ENCODE measurements at places on chromosomes 4 and X. TPM values are rescaled to one million over a fixed set of nuclear protein-coding genes. Genes with fewer than 3 reads are reported as not detected.

HPSE gene
- 2.6 TPM for total RNA-seq

C1QTNF7 gene
- total RNA-seq = 0.86 TPM

DNAJB14 gene
- 56.0 TPM for total RNA-seq

RAP1GDS1 gene
- total RNA-seq = 46.9 TPM

SASH3 gene
- total RNA-seq = not detected

CT47A7 gene
- not detected for total RNA-seq

VEGFC gene
- 29.1 TPM for total RNA-seq

POU4F2 gene
- not detected for total RNA-seq

SPACA5 gene
- not detected for total RNA-seq

IQCM gene
- total RNA-seq = 0.11 TPM

PPP2R2C gene
- 0.13 TPM for total RNA-seq

FAM9B gene
- total RNA-seq = not detected

SHROOM4 gene
- total RNA-seq = 3.3 TPM

LRIT3 gene
- 0.22 TPM for total RNA-seq

PHOX2B gene
- not detected for total RNA-seq

NOX1 gene
- total RNA-seq = not detected
